Amygdala (tissue), 56 donors: ENCODE measurements at places on chromosomes 3 and 15.

GRCh38 chr3:49454898-49455681 is 15.0 kb upstream of the DAG1 start:
- DNase-seq: no peak

DNA sequence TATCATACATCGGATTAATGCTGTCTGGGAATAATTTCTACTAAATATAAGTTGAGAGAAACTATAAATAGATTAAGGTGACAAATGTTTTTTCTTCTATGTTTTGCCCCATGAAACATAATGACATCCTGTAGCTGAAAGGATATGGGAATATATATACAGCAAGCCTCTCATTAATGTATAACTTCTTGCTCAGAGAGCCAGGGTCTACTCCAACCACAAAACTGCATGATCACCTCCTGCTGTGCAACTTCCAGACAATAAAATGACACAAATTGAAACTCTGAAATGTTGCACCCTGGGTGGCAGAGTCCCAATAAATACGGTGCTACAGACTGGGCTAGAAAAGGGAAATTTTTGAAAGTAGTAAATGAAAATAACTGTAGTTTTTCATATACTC is 571.9 kb upstream of the CBLB start:
- DNase-seq: no peak

- DNase-seq: no peak
Observed at GRCh38 chr3:26675336-26675735, 52.8 kb downstream of the LRRC3B start.

DNA sequence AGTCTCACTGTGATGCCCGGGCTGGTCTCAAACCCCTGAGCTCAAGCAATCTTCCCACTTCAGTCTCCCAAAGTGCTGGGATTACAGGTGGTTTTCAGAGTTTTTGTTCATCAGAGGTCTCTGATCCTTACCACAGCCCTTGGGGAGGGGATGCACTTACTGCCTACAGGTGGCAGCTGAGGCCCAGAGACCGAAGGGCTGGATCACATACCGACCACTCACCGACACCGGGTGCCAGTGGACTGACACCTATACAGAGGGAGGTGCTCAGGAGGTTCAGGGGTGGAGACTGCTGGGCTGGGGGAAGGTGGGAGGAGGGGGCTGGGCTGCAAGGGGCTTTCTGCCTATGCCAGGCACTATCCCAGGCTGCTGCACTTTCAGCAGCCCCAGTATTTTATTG is 19.5 kb downstream of the DUSP7 start:
- DNase-seq: no peak

DNA sequence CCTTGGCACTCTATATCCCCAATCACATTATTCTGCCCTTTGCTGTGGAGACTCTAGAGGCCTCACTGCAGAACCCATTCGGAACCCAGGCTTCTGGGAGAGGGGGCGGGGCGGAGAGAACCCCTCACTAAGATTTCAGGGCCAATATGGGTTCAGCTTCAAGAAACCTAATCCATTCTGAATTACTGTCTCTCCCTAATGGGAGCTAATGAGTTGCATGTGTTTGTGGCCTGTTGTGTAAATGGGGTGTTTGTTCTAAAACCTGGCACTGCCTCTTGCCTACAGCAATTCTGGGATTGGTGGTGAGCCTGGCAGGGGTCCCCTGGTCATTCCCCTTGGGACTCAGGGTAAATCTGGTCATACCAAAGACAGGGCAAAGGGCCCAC is 605 bp upstream of the RASL12 start:
- no peak for DNase-seq

GRCh38 chr3:57992452-57993213 is 15.6 kb upstream of the FLNB start:
- no peak for DNase-seq

DNA sequence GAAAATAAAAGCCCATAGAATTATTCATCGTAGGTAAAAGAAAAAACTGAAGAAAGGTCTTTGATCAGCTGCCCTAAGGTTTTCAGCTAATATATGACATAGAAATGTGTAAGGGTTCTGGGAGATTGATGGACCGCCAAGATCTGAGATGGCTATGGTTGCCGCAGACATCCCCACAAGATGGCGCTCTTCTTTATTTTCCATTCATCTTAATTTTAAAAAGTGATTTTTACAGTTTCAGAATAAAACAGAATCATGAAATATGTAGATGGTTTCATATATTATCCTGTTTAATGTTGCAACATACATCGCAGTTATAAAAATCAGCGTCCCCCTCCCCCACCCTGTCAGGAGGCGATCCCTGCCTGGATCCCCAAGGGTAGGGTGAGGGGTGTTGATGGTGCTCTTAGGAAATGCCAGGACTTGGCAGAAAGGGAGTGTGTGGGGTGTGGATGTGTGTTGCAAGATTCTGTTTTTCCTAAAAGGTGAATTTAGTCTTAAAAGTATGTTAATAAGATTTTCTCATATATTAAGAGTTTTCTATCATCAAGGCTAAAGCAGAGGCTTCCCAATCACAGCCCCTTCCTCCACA is 68.8 kb downstream of the ANXA2 start:
- no peak for DNase-seq

DNA sequence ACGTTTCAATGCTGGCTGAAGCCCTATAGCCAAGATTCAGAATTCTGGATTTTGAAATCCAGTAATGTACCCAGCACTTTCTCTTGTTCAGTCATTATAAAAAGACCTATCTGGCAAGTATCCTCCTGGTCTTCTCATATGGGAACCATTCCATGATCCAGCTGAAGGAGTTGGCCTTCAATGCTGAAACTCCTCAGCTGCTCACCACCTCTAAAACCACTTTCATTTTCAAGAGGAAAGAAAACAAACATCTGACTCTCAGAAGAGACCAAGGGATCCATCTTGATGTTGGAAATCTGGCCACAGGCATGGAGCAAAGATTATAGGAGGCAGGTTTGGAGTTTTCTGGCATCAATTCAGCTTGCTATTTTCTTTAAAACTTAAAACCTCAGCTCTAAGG is 235.4 kb downstream of the FMN1 start:
- no peak for DNase-seq

DNA sequence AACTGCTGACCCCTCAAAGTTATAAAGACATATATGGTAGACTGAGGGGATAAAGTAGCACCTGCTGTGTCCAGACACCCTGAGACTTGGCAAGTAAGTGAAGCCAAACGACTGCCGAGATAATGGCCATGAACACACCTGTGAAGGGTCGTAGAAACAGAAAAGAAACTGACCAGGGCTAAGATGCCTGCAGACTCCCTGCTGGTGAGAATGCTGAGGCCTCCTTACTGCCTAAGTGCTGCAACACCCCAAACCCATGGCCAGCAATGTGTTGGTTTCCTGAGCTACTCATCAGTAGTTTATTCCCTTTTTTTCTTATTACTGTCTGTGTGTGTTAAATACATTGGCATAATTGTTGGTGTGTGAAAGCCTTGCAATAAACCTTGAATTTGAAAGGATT is 233.8 kb downstream of the ZNF385D start:
- no peak for DNase-seq

- peak; percentile 91 for DNase-seq
Observed at GRCh38 chr15:68277603-68278344, at the start of gene FEM1B. TSS of gene FEM1B (plus strand) at chr15:68277745. CDS start at chr15:68278418, 673 bp downstream.

DNA sequence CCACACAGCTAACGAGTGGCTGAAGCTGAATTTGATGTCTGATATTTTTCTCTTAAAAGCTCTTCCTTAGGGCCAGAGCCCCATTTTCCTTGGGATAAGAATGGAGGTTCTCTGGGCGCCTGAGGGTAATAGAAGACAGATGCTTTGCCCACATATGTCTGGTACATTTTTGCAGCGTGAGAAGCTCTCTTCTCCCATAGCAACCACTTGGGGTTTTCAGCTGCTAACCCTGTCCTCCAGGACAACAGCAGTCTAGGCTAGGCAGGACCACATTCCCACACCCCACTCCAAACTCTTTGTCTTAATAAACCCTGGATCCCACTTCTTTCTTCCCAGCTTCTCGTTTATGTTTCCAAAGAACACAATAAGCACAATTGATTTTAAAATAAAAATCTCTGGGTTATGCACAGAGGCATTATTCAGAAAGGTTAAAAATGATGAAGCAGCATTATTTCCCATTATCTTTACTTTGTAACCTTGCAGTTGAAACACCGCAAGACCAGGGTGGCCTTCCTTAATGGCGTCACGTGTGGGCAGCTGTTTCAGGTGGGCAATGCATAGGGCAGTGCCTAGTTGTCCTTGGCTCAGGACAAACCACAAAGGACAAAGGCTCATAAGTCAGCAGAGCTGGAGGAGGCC is 56.5 kb upstream of the NTRK3 start:
- no peak for DNase-seq

DNA sequence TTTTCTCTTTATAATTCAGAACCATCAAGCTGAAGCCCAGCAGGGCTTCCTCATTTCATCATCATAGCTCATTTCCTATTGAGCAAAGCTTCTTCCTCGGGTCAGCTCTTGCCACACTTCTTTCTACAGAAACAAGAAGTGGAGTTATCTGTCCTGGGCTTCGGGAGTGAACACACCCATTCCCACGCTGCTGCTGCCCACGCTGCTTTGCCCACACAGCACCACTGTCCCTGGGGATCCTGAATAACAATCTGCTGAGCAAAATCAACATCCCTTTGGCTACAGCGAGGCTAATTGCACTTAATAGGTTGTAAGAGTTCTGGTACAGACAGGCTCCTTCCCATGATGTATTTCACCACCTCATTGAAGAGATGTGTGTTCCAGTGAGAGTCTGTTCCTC is 23.7 kb downstream of the CEP19 start:
- DNase-seq: no peak

- DNase-seq: no peak
Observed at GRCh38 chr15:66567897-66568296, 2.1 kb upstream of the LCTL start.

DNA sequence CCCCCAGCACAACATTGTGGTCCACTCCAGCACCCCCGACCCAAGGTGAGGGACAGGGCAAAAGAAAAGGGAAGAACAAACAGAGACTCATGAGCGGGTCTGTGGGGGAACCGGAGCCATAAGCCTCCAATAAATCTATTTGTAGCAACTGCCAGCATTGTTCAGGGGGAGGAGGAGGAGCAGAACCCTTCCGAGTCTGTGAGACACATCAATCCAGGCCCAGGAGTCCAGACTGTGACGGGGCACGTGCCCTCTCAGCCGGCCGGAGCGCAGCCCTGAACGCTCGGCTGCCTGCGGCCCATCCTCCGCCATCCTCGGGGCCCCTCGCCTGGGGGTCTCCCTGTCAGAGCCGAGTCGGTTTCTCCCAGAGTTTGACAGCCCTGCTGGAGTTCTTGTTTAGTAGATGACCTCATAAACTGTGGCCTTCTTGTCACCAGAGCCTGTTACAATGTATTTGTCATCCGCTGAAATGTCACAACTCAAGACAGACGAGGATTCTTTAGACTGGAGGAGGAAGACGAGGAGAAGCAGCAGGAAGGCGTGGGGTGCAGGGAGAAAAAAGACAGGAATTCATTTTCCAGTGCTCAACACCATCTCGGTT is 47.9 kb downstream of the TLE3 start:
- DNase-seq: no peak

DNA sequence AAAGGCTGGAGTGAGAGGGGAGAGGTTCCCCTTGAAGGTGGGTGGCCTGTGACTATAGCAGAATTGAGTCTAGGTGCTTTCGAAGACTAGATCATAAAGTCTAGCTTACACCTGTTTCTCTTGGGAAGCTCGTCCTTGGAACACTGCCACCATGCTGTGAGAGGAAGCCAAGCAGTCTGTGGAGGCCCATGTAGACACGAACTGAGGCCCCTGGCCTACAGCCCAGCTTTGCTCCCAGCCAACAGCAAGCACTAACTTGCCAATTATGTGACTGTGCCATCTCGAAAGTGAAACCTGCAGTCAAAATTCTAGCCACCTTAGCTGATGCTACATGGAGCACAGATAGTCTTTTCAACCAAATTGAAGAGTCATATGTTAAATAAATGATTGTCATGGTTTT is 190.5 kb upstream of the NECTIN3 start:
- DNase-seq: peak; percentile 3

- no peak for DNase-seq
Observed at GRCh38 chr15:78360367-78360801, 20.2 kb downstream of the CRABP1 start.

- no peak for DNase-seq
Observed at GRCh38 chr3:66602237-66602636, 101.4 kb upstream of the LRIG1 start.
